ENCODE measurements at places on chromosomes 2 and 18.

- DNase-seq, result no peak
Observed at GRCh38 chr2:207825978-207826377, 56.3 kb upstream of the FZD5 start.

- DNase-seq, result no peak
Observed at GRCh38 chr2:1736997-1737480, 7.3 kb downstream of the PXDN start.

DNA sequence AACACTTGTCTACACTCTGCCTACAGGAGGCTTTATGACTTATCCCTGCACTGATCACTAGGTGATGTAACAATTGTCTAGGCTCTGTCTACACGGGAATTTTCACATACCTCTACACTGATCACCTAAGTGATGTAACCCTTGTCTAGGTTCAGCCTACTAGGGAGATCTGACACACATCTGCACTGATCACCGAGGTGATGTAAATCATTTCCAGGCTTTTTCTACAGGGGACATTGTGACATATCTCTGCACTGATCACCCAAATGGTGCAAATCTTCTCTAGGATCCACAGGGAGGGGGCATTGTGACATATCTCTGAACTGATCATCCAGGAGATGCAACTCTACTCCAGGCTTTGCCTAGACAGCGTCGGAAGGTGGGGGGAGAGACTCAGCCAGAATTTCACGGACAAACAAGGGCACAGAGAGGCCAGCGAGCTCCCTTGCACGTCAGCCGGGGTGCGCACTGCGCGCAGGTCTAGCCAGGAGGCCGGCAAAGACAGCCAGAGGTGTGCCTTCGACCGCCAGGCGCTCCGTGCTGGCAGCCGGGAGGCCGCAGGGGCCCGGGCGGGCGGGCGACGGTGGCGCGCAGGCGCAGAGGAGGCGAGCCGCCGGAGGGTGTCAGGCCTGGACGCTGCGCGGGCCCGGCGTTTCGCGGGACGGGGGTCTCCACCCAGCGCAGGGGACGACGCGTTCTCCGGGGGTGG lies 46.9 kb upstream of the USP14 start:
- peak; percentile 51 for DNase-seq

GRCh38 chr18:35974181-35974580 lies 1.7 kb downstream of the RMP24 start:
- DNase-seq, result no peak

GRCh38 chr2:38330754-38331153 lies 46.3 kb downstream of the ATL2 start:
- no peak for DNase-seq

GRCh38 chr18:27109451-27109850 lies 75.7 kb downstream of the CHST9 start:
- no peak for DNase-seq

DNA sequence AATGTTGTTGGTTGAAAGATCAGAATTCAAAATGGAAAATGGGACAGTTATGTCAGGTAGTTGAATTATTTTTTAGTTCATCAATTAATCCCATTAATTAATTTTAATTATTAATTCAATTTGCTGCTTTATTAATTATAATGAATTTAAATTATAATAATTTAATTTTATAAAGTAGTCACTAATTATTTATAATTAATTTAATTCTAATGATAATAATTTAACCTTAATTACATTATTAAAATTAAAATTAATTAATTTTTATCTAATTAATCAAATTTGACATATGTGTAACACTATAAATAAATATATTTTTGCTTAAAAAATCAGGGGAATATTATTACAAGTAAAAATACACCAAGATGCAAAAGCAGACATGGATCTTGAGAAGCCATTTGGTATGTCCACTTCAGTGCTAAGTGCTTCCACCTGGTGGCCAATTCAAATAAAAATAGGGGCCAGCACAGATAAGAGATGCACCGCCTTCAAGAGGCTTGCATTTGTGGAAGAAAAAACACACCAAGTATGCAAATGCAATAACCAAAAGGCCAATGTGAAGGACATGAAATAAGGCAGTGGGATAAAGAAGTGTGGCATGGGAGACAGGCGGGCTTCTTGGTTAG lies 73.2 kb downstream of the MBP start:
- no peak for DNase-seq

DNA sequence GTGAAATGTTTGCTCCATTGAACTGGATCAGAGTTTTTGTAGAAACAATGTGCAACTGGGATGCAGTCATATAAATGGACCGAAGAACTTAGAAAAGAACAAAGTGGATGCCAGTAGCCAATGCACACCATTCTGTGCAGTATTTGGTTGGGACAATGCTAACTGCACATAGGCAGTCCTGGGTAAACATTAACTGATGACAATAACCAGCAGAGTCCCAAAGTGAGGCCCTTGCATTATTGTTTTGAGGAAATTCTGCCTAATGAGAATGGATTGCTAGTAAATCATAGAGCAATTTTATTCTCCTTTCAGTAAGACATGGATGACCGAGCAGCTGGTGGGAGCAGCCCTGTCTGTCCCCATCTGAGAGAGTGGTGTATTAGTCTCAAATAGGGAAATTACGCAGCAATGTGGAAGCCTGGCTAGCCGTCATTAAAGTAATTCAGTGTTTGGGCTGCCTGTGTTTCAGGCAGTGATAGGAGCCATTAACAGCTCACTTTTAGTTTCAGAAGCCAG lies 94.9 kb downstream of the KCTD1 start:
- DNase-seq, result no peak

- DNase-seq, result no peak
Observed at GRCh38 chr18:44537526-44537925, 143.2 kb upstream of the SETBP1 start.

DNA sequence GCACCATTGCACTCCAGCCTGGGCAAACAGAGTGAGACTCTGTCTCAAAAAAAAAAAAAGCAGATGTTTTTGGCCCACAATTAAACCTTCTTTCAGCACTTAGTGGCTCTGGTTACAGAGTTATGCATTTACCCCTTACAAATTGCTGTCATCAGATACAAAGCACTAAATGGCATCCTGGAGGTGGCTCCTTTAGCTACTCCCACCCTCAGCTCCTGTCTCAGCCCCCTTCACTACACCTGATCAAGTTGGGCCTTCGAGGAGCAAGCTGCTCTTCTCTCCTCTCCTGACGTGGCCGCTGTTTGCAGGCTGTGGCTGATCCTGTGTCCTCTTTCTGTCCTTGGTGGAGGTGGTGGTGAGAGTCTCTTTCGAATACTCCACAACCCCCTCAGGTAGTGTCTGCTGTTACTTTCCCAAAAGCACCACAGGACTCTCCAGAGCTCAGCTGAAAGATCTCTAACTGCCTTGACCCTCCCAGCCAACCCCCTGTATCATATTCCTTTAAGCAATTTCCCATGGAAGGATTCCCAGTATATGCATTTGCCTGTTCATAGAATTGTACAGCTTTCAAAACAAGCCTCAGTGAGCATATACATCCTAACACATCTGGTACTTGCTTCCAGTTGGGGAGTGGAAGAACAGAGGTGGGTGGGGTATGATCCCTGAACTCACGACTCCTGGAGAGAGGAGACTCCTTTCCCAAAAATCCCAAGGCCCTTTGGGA lies 285.9 kb downstream of the CLIP4 start:
- DNase-seq, result no peak

- DNase-seq, result no peak
Observed at GRCh38 chr2:19488009-19488691, 129.7 kb upstream of the OSR1 start.

- no peak for DNase-seq
Observed at GRCh38 chr18:12858991-12859390, 25.0 kb downstream of the PTPN2 start.

GRCh38 chr2:15818318-15818753 lies 122.0 kb upstream of the MYCN start:
- no peak for DNase-seq

DNA sequence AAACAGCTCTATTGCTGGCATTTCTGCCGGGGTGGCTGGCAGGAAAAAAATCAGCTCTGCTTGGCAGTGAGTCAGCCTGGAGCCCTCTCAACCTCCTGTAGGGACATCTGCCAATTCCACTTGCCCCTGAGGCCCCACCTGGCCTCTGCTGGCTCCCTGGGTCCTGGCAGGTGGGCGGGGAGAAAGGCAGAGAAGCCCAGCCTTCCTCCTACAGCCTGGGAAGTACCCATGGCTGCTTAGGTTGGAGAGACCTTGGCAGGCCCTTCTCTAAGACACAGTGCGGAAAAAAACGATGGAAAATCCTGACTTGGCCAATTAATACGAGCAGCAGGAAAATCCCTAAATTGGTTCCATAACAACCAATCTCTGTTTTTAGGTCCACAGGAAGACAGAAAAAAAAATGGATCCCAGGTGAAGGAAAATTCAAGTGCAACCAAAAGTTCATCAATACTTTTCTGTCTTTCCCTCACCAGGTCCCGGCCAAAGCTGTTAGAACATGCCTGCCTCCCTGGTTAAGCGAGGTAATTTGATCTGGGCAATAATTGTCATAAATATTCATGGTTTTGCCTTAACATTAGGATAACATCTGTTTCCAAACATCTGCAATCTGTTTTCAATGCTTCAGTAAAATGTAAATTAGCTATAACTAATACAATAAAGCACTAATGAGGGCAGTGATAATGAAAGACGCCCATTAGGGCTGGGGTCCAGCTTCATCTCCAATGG lies 245.9 kb downstream of the TFCP2L1 start:
- no peak for DNase-seq

Measured in GM18507 (cell line).